ENCODE measurements at places on chromosomes 6 and 20.

DNA sequence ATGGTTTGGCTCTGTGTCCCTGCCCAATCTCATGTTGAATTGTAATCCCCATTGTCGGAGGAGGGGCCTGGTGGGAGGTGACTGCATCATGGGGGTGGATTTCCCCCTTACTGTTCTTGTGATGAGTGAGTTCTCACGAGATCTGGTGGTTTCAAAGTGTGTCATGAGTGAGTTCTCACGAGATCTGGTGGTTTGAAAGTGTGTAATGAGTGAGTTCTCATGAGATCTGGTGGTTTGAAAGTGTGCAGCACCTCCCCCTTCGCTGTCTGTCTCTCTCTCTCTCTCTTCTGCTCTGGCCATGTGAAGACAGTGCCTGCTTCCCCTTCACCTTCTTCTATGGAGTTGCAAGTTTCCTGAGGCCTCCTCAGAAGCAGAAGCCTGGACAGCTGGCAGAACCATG is 87.6 kb downstream of the MYLK4 start:
- no peak for DNase-seq

- no peak for DNase-seq
These were observed 60.5 kb downstream of the DST start for GRCh38 chr6:56582236-56582635.

GRCh38 chr6:52162940-52163908 is 23.0 kb upstream of the IL17A start:
- DNase-seq = peak; percentile 22

GRCh38 chr6:129370268-129370916 is 339.6 kb downstream of the ARHGAP18 start:
- peak; percentile 48 for DNase-seq

GRCh38 chr6:131042664-131043063 is 20.4 kb downstream of the EPB41L2 start:
- peak; percentile 84 for DNase-seq

DNA sequence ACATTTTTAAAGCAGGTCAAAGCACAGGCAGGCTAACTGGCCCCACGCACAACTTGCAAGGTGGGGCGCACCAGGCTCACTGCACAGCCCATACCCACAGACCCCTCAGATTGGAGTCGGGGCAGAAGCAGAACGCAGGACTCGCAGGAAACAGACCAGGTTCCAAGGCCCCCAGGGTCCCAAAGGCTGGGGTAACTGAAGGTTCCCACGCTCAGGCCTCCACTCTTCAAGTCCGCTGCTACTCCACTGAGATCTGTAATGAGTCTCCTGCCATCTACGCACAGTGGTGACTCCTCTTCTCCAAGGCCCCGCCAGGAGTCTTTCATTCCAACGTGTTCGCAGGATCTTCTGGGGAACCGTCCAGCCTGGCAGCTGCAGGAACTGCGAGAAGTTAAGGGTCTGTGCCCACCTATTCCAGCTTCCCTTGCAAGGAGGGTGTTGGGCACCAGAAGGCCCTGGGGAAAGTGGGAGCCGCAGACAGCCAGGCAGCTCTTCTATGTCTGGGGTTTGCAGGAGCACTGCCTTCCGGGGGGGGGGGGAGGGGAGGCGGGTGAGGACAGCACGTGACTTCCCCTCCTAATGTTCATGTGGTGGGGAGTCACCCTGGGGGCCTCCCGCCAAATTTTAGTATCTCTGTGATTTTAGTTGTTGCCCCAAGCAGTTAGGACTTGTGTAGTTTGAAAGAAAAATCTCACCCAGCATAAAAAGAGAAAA is 2.0 kb upstream of the TAF4 start:
- no peak for DNase-seq

DNA sequence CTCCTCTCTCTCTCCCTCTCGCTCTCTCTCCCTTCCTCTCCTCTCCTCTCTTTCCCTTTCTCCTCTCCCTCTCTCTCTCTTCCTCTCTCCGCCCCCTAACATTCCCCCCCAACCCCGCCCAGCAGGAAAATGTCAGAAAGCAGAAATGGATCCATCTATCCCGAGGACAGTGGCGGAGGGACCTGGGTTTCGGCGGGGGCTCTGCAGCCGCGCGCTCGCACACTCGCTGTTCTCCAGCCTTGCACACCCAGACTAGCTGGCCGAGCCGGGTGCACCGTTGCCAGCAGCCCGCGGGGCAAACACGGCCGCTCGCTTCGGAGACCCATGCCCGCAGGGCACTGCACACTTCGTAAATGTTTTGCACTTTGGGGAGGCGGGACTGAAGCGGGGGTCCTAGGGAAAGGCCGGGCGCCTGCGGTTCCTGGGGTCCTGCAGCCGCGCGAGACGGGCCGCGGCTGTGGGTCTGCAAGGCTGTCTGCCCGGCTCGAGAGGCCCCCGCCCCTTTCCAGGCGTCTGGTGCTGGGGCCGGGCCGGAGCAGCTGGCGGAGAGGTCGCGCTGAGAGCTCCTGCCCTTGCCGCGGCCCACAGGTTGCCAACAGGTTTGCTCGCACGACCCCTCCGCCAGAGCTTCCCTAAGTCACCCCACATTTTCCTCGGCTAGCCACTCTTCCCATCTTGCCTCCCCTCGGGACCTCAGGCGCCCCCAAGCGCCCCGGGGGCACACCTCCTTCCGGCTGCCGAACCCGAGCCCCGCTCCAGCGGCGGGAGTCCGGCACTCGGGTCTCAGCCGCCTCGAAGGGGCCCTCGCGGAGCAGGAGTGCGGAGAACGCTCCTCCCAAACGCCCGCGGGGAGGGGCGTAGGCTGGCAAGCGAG is 818 bp upstream of the MDGA1 start:
- DNase-seq = peak; percentile 70

DNA sequence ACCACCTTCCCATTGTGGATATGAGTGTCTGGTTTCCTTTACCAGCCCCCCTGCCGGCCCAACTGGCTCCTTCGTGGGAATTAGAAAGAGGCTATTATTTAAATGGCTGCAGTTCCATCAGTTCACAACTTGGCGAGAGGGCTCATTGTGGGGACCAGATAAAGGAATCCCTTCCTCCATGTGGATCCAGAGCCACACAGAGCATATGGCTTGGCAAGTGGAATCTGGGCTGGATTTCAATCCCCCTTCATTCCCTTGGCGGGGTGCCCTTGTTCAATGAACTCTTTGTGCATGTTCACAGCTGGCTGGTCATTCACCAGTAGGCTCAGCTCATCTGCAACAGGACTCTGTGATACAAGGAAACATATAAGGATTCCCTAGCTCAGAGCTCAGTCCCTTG is 140.6 kb downstream of the OPN5 start:
- no peak for DNase-seq

GRCh38 chr6:90454836-90455427 is 131.9 kb downstream of the MAP3K7 start:
- DNase-seq = no peak

- no peak for DNase-seq
These were observed 29.1 kb downstream of the STK35 start for GRCh38 chr20:2130683-2131082.

GRCh38 chr6:111652156-111652555 is 46.5 kb upstream of the TRAF3IP2 start:
- DNase-seq = no peak

DNA sequence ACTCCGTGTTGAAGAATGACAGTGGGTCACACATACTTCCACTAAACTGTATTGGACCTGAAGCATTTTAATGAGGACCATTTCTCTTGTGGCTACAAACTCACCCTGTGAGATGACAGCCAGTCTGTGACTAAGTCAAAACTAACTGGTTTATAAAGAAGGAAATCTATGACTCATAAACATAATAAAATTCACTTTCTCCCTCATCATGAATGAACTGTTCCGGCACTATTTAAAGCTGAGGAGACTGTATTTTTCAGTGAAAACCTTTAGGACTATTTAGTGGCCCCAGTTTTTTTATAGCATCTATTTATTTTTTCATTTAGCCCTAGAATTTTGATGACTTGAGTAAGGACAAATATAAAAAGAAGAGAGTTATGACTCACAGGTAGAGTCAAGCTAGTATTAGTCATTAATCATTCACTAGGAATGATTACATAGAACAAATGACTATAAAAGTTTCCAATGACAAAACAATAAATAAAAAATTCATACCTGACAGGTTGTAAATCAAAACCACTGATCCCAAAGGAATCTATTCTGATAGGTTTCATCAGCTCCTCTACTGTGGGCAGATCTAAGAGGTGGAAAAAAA is 34.2 kb downstream of the CEP162 start:
- DNase-seq = peak; percentile 63

- DNase-seq = peak; percentile 7
These were observed 83.6 kb upstream of the MYLIP start for GRCh38 chr6:16045238-16045637.

DNA sequence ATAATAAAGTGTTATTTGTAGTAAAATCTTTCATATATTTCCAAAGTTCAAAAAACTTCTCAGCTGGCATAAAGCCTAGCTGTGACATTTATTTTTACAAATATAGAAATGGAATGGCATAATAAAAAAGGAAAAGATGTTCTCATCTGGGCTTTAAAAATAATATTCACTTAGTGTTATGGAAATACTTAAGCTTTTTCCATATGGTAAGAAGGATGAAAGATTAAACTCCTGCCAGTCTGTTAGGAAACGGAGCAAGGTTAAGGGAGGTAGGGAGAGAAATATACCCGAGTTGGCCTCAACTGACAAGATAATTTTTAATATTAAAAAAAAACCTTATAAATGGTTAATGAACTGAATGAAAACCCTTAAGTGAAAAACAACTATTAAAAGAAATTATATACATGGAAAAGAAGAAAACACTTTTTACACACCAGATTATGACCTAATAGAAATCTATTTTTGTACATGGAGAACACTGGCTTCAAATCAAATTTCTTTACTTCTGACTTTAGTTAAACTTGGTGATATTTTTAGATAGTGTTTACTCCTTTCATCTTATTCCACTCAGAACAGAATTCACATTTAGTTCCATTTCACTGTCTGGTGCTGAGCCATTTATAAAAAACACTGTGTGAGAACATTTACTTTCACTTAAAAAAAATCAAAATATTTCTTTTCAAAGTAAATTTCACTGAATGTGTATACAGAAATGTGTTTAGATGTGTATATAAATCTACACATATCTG is 137.0 kb downstream of the DST start:
- DNase-seq = no peak

DNA sequence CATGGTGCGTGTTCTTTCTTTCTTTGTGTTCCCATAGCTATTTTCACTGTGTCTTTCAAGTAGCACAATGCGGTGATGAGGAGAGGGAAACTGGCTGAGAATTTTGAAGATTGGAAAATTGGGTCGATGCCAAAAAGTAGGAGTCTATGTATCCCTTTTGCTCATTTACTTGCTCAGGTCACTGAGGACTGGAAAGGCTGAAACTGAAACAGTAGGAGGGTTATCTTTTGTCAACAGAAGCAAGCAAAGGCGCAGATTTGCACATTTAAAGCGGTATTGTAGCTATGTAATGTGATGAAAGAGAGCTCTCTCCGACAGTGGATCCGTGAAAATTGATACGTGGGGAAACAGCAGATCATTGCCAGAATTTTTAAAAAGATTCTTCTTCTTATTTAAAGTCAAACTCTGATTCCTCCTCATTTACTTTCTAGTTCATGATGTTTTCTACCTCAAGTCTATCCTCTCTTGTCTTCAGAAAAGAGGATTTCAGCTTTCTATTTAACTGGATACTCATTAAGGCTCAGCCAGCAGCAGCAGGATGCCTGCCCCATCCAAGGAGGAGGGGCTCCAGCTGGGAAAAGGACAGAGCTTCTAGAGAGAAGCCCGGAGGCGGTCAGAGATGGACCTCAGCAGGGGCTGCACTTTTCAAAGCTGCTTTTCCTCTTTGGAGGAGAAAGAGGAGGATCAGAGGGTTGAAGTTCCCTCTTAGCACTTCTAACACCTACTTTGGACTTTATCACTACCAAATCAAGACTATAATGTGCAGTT is 15.9 kb upstream of the FYN start:
- DNase-seq = peak; percentile 29

DNA sequence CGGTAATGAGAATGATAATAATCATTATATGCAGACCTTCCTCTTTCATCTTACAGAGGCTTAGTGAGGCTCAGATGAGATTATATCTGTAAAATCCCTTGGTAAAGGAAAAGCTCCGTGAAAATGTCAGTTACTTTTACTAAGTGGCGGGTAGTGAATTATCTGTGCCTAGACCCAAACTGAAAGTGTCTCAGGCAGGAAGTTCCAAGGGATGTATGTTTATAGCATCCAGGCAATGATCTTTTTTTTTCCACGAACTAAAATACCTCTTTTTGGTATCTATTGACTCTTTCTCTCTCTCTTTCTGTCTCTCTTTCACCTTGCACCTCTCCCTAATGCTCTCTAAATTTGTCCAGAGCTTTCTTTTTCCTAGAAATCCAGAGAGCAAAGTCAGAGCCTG is 5.0 kb downstream of the TCF21 start:
- no peak for DNase-seq

GRCh38 chr20:33933469-33933909 is 60.2 kb upstream of the RALY start:
- peak; percentile 76 for DNase-seq

GRCh38 chr20:37336369-37337207 is 9.4 kb upstream of the SRC start:
- peak; percentile 61 for DNase-seq

GRCh38 chr6:84772428-84773132 is 8.2 kb upstream of the TBX18 start:
- DNase-seq = no peak

GRCh38 chr20:6700563-6701329 is 66.7 kb upstream of the BMP2 start:
- DNase-seq = no peak

DNA sequence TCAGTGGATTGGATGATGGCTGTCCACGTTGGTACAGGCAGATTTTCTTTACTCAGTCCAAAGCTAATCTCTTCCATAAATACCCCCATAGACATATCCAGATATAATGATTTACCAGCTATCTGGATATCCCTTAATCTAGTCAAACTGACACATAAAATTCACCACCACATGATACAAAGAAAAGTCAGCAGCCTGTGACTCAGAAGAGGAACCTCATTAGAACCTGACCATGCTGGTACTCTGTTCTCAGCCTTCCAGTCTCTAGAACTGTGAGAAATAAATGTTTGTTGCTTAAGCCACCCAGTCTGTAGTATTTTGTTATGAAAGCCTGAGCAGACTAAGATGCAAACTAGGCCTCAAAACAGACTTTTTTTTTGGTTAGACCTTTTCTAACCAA is 431.3 kb upstream of the RNF217 start:
- DNase-seq = no peak

DNA sequence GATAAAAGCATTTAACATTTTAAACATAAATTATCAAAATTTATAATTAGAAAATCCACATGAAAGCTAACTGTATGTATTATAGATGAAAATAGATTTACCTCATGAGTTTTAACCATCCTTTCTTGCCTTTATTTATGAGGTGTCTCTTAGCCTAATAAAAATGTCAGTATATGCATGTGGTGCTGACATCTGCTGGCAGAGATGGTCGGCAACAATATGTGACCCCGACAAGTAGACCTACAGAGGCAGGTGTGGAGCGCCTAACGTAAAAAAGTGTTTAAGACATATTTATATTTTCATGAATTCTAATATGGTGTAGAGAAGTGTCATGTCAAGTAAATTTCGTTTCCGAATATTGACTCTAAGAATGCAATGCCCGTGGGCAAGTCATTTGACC is 149.0 kb upstream of the FUT9 start:
- DNase-seq = no peak

DNA sequence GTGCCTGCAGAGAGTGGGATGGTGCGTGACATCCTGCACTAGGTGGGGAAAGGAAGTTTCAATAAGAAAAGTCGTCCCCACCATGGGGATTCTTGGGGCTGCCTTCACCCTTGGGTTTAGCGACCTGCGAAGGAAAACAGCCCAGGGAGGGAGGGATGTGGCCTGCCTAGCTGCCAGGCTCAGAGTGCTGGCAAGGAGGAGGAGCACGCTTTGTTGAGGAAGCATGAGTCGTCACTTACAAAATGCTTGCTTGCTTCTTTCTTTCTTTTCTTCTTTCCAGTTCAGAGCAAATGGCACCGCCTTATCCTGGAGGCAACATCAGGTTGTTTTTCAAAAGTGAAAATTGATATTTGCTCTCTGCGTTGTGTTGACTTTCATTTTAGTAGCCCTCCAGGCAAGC is 123.2 kb downstream of the TFAP2C start:
- DNase-seq = peak; percentile 39

Data from AG10803 (cell line).